ENCODE measurements at places on chromosomes 16 and 17.
A peak's percentile ranks its signal among the peaks of the same experiment; 100 is the strongest.

DNA sequence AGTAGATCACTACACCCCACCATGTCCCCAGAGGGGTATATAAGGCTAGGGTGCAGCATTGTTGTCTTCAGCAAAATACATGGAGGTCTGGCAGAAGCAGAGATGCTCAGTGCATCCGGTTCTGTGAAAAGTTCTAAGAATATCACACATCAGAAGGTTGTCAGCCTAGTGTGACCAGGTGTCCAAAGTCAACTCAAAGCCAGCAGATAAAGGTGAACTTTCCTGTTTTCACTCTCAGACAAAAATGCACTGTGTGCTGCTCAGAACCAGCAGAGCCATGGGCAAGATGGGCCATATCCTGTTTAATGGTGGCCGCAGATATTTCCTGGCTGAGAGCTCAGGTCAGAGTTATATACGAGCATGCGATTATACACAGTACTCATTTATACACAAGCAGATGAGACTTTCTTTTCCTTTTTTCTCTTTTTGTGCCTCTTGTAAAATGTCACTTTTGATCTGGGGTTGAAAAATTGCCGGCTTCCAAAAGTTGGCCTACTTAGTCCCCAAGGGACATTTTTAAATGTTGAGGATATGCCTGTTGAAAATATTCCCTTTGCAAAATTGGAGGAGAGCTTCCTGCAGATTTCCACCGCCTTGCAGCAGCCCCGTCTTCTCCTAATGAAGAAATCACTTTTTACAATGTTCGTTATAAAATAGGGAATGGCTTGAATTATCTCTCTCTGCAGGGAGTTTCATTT is 425.6 kb upstream of the SALL1 start:
- no peak for DNase-seq

DNA sequence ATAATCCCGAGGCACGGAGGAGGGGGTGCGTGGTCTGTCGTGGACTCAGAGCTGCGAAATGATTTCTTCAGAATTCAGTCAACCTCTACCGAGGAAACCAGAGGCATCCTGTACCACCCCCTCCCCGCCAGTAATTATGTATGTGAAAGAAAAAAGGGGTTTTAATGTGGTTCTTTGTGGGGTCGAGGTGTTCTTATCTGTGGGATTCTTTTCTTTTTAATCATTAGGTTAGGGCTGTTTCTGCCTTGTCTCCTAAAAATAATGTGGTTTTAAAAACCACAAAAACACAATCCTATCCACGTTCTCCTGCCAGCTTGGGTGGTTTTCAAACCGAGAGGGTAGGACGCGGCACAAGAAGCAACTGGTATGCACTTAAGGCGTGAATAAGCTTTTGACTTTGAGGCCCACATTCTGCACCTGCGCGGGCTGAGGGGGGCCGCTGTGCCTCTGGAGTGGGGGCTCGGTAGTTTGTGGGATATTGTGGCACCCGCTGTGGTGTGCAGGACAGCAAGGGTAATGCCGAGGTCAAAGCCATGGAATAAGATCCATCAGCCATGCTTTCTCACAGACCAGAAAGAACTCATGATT is 1.0 kb downstream of the SLC47A1 start:
- peak; percentile 91 for DNase-seq

DNA sequence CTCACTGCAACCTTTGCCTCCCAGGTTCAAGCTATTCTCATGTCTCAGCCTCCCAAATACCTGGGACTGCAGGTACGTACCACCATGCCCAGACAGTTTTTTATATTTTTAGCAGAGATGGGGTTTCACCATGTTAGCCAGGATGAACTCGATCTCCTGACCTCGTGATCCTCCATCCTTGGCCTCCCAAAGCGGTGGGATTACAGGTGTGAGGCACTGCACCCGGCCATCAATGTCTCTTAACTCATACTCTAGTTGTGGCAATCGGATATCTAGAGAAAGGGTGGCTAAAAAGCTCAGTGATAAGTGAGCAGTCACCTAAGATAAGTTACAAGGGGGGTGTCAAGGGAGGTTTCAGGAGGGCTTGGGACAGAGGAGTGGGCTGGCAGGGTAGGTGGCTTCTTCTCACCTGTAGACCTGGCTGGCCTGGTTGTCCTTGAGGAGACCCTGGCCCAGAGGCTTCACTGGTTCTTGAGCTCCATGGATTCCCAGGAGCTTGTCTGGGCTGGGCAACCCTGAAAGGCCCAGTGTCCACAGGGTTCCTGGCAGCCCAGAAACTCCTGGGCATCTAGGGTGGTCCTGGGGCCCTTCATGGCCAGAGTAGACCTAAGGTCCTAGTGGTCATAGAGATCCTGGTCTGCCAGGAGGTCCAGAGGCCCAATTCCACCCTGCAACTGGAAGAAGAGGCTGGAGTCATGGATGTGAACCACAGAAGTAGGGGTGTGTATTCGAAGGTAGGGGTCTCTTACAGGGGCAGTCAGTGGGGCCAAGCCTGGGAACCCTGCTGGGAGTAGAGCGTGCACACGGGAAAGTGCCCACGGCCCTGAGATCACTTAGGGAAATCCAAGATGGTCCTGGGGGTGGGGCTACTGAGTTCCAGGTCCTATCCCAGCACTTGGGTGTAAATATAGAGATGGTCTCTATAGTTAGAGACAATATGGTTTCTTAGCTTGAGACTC is 12.7 kb upstream of the IGFBP4 start:
- DNase-seq = no peak

DNA sequence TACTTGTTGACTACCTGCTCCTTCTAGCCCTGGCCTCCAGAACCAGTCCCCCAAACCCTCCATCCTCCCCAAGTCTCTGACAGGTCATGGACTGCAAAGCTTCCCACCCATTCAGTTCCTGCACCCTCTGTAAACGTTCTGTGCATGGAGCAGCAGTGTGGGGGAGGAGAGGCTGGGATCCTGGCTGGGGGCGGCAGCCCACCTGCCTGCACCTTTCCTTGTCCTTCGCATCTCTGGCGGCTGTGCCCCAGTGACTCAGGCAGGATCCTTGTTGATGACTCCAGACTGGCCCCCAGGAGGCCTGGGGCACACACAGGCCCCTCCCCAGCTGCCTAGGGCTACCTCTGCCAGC is 1.6 kb upstream of the PKMYT1 start:
- DNase-seq = no peak

GRCh38 chr16:70777973-70778406 is 23.0 kb downstream of the VAC14 start:
- no peak for DNase-seq

DNA sequence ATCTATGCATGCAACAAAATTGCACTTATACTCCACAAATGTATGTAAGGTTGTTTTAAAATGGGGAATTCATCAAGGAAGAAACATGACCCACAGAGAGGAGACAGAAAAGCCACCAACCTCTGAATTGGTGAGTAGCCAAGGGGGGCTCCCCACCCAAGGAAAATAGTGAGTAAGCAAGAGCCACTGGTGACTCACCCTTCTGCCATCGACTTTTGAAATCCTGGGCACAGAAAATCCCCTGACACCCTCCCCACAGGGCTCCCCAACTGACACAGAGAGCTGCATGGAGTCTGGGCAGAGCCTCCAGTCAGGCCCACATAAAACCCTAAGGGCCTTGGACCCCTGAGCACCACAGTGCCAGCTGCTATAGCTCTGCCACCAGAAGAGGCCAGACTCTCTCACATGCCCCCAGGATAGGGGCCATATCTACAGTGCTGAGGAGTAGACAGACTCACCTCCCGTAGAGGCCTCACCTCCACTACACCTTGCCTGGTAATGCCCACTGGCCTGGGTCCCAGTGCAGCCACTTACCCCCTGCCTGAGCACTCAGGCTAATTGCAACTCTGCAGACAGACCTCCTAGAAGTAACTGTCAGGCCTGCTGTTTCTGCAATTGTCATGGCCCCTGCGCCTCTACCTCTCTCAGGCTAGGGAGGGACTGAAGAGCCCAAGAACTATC is 244.7 kb upstream of the WSB1 start:
- DNase-seq = no peak

DNA sequence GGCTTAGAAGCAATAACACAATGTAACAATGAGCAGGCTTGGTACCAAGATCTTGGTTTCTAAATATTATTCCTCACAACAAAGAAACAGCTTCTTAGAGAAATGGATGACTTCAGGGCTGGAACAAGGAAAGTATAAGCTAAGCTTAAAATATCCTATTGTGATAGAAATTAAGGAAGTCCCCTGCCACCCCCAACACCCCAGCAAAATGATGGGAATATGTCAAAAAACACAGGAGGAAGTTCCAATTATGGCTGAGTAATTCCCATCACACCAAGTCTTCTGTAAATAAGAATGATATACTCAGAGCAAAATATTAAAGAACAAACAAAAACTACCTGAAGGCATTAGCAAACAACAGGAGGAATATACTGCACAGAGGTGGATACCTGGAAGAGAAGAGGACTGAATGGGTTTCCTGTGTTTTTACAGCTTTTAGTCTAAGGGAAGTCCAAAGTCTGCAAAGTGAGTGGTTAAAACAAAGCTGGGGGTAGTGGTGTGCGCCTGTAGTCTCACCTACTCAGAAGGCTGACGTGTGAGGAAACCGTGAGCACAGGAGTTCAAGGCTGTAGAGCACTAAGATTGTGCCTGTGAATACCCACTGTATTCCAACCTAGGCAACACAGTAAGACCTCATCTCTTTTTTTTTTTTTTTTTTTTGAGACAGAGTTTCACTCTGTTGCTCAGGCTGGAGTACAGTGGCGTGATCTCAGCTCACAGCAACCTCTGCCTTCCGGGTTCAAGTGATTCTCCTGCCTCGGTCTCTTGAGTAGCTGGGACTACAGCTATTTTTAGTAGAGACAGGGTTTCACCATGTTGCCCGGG is 17.1 kb upstream of the ATP6V0A1 start:
- DNase-seq = no peak

DNA sequence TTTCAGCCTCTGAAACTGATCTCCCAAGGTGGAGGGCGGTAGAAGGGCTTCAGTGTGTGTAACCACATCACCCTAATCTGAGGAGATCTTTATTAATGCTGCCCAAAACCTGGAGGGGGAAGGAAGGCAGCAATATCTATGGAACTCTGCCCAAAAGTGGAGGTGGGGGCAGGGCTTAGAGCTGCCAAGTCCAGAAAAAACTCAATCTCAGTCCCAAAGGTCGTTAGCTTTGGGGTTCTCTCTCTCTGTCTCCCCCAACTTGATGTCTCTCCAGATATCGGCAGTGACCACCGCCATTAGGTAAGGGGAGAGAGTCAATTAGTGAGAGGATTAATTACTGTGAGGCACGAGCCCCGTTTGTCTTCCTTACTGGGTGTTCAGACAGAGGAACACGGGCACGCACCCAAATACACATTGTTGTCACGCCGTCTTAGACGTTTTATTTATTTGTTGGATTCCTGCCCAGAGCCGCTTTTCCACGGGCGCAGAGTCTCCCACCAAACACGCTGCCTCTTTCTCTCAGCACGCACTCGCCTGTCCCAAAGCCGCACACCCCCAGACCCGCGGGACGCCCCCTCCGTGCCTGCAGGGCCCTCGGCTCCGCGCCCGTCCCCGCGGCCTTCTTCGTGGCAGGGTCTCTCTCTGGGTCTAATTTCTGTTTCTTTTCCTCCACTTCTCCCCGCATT is 5.4 kb upstream of the LHX1 start:
- DNase-seq = peak; percentile 18

- peak; percentile 58 for DNase-seq
Observed at GRCh38 chr17:44039829-44040635, 25.3 kb upstream of the TMEM101 start.

- DNase-seq = no peak
Observed at GRCh38 chr16:27978876-27979275, 84.6 kb downstream of the GSG1L start.

GRCh38 chr17:37097154-37097553 is 148.4 kb downstream of the AATF start:
- no peak for DNase-seq

GRCh38 chr17:66711401-66711800 is 123.5 kb upstream of the CACNG5 start:
- no peak for DNase-seq

DNA sequence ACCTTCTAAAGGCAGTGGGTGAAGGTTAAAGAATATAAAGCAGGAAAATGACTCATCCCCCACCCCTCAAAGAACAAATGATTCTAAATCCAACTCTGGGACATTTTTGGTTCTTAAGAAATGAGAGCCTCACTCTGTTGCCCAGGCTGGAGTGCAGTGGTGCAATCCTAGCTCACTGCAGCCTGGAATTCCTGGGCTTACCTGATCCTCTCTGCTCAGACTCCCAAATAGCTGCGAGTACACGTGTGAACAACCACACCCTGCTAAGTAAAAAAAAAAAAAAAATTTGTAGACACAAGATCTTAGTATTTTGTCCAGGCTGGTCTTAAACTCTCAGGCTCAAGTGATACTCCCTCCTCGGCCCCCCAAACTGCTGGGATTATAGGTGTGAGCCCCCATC is 298.8 kb upstream of the MAF start:
- no peak for DNase-seq

DNA sequence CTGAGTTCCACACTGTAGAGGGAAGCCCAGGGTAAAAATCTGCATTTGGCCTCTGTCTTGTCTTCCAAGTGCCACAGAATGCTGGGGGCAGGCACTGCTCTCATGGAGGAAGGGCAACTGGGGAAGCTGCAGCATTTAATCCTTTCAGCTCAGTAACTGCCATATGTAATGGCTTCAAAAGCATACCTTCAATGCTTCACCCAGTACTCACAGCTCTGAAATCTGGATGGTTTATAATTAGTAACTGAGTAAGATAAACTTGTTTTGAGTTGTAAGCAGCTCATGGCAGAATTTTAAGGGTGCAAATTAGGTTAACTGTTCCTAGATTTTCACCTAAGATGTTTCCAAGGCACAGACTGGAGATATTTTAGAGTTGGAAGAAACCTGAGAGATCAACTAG is 24.5 kb downstream of the PMP22 start:
- DNase-seq = no peak

DNA sequence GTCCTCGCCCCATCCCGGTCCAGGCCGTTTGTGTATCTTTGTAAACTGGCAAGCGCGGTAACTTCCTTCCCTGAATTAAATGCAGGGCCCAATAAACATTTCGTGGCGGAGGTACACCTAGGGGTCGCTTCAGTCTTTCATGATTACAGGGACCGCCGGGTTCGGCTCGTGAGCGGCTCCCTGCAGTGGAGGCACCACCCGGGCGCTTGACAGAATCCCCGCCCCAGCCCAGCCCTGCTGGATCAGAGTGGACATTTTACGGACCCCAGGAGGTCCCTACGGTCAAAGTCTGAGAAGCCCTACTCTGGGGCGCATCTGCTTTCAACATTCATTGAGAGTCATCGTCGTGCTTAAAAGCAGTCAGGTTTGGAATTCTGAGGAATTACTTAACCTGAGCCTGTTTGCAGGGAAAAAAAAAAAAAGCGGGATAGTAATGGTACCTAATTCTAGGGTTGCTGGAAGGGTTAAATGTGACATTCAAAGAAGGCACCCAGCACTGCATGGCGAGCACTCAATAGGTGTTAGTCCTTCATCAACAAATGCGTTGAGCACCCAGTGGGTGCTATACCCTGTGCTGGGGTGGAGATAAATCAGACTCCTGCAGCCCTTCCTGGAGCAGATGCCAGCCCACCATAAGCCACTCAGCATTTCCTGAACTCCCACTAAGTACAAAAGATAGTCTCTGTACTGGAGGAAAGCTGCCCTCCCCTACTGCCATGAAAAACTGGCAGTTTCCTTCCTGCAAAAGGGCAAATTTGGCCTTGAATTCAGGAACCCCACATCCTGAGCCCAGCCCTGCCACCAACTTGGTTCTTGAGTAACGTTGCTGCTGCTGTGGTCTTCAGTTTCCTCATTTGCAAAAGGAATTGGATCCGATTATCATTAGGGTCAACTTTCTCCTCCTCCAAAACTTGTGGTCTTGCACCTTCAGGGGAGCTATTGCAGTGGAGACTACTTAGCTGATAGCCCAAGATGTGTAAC is 658 bp upstream of the DUSP3 start:
- DNase-seq = no peak
